ENCODE measurements at places on chromosomes 6 and 20. TPM values are rescaled to one million over a fixed set of nuclear protein-coding genes. Genes with fewer than 3 reads are reported as not detected.
A peak's percentile ranks its signal among the peaks of the same experiment; 100 is the strongest.

Gene WFDC10B
- total RNA-seq: not detected

Gene OLIG3
- total RNA-seq: not detected

Gene CLPSL1
- not detected for total RNA-seq

- no peak for DNase-seq
These were observed 66.4 kb downstream of the POPDC3 start for GRCh38 chr6:105113422-105113821.

Gene SLC44A4
- 1.7 TPM for total RNA-seq

- peak; percentile 82 for DNase-seq
These were observed 105.0 kb downstream of the PREX1 start for GRCh38 chr20:48722737-48723191.

Gene PRRT1
- 1.2 TPM for total RNA-seq

DNA sequence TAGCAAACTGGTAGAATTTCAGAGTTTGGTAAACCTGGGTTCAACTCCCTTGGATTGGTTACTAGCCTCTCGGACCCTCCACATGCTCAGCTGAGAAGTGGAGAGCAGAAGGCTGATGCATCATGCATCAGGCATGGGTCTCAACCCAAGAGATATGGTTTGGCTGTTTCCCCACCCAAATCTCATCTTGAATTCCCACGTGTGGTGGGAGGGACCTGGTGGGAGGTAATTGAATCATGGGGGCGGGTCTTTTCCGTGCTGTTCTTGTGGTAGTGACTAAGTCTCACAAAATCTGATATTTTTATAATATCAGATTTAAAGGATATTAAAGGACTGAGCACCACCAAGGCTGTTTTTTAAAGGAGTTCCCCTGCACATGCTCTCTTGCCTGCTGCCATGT, 75.1 kb downstream of the PPP1R3G start:
- DNase-seq: no peak

GRCh38 chr20:24612799-24613775, 143.7 kb downstream of the SYNDIG1 start:
- no peak for DNase-seq

GRCh38 chr6:93848031-93848742, 428.8 kb upstream of the EPHA7 start:
- peak; percentile 1 for DNase-seq

Gene CAP2
- total RNA-seq: 69.1 TPM

GRCh38 chr6:125611573-125612344, 137.7 kb upstream of the HEY2 start:
- peak; percentile 89 for DNase-seq

DNA sequence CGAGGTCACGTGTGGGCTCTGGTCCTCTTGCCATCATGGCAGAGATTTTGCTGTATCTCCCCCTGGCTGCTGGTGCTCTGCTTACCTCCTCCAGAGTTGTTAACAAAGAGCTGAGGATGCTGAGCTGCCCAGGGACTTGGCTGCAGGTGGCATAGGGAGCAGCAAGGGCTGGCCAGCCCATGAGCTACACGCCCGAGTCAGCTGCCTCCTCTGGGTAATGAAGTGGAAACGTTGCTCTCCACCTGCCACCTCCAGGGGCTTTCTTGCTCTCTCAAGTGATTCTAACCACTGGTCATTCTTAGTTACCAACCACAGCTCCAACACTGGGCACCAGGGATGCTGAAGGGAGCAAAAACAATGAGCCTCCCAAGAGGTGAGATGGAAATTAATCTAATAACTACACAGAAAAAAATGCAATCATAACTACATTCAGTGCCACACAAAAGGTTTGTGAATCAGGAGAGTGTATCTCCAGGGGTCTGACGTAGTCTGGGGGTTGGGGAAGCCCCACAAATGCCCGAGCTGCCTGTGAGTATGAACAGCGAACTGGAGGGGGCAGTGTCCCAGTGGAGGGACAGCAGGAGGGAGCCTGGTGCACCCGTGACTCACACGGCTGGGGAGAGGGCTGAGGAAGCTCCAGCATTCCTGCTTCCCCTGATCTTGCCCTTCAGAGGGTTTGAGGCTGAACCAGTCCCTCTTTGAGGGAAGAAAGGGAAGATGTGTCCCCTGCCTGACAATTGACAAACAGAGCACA, 78.7 kb downstream of the CDH26 start:
- no peak for DNase-seq

DNA sequence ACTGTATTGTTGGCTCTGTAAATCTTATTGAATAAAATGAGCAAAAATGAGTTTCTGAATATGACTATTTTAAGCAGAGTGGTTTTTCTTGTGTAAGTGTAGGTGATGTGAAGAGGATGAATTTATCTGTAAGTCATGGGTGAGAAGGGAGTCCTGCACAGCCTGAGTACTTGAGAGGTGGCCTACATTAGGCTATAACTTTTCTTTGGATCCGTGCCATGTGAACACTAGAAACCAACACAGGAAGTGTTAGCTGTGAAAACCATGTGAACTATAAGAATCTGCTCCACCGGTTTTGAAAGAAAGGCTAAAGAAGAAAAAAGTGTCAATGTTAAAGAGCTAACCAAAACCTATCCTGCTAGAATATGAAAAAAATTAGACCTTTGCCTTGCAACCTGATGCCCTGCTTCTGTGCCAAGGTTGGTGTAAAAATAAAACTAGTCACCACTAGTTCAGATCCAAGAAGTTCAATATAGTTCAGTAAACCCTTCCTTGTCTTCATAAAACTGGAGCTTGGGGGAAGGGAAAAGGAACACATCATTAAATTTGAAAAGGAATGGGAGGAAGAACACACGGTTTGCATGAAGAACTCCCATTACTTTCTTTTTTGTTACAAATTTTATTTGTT, 21.3 kb downstream of the PLCB1 start:
- peak; percentile 38 for DNase-seq

GRCh38 chr6:69699655-69700054, 97.2 kb downstream of the LMBRD1 start:
- DNase-seq: no peak

Measured in tongue (tissue), 3 donors.